ENCODE measurements at places on chromosomes 3 and 15. TPM values are rescaled to one million over a fixed set of nuclear protein-coding genes. Genes with fewer than 3 reads are reported as not detected.

- DNase-seq = peak; percentile 23
Observed at GRCh38 chr3:143445118-143445517, 325.5 kb downstream of the CHST2 start.

DNA sequence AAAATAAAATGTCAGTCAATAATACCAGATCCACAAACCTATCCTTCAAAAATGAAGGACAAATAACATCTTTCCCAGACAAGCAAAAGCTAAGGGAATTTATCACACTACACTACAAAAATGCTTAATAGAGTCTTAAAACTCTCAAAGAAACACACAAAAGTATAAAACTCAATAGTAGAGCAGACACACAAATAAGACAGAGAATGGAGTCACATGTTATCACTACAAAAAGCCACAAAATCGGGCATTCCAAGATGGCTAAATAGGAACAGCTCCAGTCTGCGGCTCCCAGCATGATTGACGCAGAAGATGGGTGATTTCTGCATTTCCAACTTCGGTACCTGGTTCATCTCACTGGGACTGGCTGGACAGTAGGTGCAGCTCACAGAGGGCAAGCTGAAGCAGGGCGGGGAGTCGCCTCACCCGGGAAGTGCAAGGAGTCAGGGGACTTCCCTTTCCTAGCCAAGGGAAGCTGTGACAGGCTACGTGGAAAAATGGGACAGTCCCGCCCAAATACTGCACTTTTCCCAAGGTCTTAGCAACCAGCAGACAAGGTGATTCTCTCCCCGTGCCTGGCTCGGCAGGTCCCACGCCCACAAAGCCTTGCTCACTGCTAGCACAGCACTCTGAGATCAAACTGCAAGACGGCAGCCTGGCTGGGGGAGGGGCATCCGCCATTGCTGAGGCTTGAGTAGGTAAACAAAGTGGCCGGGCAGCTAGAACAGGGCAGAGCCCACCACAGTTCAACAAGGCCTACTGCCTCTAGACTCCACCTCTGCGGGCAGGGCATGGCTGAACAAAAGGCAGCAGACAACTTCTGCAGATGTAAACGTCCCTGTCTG, 46.3 kb downstream of the SENP7 start:
- DNase-seq = peak; percentile 82

Gene RAB7A
- 297 TPM for total RNA-seq

GRCh38 chr3:170644711-170645110, 58.8 kb upstream of the SLC7A14 start:
- no peak for DNase-seq

DNA sequence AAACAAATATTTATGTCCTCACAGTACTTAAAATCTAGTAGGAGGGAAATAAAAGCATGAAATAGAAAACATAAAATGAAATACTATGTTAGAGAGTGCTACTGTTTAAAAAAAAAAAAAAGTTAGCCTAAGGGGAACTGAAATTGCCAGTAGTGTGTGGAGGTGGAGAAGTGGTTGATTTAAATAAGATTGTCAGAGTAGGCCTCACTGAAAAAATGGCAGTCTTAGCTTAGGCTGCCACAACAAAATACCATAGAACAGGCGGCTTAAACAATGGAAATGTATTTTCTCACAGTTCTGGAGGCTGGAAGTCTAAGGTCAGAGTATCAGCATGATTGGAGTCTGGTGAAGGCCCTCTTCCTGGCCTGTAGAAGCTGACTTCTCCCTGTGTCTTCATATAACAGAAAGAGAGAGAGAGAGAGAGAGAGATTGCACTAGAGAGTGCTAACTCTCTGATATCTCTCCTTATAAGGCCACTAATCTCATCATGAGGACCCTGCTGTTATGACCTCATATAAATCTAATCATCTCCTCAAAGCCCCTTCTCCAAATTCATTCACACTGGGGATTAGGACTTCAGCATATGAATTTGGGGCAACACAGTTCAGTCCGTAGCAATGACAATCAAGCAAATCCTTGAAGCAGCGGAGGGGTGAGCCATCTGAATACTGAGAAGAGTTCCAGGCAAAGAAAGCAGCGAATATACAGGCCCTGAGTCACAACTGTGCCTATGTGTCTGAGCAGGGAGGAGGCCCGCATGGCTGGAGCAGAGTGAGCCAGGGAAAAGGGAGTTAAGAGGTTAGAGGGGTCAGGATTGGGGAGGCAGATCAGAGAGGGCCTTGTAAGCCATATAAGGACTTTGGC, 23.6 kb upstream of the LRRC34 start:
- DNase-seq = no peak

DNA sequence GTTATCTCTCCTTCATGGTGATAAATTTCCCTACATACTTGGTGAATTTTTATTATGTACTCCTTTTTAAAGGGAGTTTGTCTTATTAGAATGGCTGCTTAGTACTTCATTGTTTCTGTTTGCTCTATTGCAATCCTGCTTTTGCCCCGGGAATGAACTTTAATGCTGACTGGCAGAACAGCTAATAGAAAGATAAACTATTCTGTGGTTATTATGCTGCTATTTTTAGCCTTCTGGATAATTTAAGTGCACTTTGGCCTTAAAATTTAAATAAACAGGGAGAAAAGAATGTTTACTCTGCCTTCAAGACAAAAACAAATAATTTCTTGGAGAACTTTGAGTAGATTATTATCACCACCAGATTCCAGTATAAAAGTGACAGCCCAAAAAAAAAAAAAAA, 413.8 kb upstream of the CCDC54 start:
- no peak for DNase-seq

- DNase-seq = peak; percentile 100
Observed at GRCh38 chr3:156554842-156555687, at the start of gene SSR3. Gene SSR3 (minus strand): TSS chr3:156555117. CDS start chr3:156555089, 28 bp downstream.

Gene GOLGA8R
- total RNA-seq = 1.3 TPM

DNA sequence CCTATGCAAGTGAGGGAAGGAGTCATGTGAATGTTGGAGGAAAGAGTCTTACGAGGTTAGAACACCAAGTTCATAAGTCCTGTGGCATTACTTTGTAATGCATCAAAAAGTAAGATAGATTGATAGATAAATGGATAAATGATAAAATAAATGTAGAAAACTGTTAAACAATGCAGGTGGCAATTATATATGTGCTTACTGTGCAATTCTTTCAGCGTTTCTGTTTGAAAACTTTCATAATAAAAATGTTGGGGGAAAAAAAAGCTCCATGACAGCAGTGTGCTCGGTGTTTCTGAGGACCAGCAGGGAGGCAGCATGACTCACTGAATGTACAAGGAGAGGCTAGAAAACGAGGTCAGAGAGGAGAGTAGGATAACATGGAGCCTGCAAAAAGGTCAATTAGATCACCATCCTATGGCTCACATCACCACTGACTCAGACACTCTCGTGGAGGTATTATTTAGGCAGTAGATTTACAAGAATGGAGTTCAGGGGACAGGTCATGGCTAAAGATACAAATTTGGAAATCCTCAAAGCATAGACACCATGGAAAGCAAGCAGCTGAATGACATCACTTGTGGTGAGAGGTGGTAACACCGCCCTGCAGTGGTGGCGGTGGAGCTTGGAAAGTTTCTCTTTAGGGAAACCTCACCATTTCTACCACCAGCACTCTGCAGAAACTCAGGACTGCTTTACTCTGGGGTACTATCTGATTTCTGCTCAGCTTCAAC, 219.8 kb downstream of the CTNNB1 start:
- peak; percentile 52 for DNase-seq

GRCh38 chr3:180184816-180185215, 148.1 kb upstream of the PEX5L start:
- DNase-seq = no peak

DNA sequence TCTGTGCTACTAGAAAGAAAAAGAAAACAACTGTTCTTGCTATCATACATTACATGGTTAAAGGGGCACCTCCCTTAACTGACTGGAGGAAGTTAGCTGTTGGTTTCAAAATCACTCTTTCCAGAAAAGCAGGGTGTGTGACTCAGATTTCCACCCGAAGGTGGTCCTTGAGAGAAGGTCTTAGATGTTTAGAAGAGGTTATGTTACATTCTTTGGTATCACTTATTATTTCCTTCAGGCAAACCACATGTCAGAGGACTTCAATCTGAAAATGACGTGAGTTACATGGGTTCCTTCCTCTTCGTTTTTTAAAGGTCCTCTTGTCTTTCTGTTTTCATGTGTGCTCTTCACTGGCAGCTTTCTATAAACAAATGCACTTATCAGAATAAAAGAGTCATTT, 307.9 kb upstream of the CBLB start:
- peak; percentile 74 for DNase-seq

Gene DISP2
- 0.02 TPM for total RNA-seq

DNA sequence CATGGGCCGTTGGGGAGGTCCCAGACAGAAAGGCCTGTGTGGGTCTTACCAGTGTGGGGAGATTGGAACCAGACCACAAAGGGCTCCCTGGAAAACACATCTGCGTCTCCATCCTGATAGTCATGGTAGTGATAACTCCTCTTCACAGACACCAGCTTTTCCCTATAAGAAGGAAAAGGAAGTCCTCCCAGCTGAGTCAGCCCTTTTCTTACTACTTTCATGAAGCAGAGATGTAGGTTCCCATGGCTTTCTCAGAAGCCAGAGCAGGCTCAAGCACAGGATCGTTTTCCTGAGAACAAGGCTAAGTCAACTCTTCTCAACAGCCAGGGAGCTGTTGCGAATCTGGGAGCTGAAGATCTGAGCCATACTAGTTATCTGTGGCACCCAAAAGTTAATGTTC, 6.1 kb downstream of the DNASE1L3 start:
- no peak for DNase-seq

DNA sequence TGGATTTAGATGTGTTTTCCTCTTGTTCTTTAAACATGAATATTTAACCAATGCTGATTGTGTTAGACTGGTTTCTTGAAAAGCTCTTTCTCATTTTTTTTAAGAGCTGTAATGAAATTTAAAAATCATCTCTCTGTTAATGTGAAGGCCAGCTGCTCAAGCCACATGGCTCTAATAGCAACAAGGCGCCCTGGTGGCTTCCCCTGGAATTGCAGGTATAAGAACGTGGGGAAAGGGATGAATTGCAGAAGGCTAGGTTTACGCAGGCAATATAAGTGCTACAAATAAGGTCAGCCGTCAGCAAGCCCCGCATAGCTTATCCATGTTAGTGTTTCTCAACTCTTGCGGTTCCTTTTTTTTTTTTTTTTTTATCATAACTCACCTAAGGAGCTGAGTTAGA, 108.5 kb downstream of the SAMMSON start:
- DNase-seq = peak; percentile 47

GRCh38 chr3:109171479-109171878, 35.0 kb downstream of the C3orf85 start:
- DNase-seq = no peak

- DNase-seq = no peak
Observed at GRCh38 chr15:95850837-95851236, 479.7 kb upstream of the NR2F2 start.

- no peak for DNase-seq
Observed at GRCh38 chr15:97994236-97994635, 33.7 kb downstream of the ARRDC4 start.

- no peak for DNase-seq
Observed at GRCh38 chr3:113021471-113021870, 30.7 kb downstream of the GTPBP8 start.

Gene ZNF445
- total RNA-seq = 16.3 TPM

- no peak for DNase-seq
Observed at GRCh38 chr15:92904722-92905571, 4.8 kb downstream of the CHD2 start.

GRCh38 chr15:99424131-99424571, 141.6 kb upstream of the MEF2A start:
- DNase-seq = no peak

Gene GXYLT2
- not detected for total RNA-seq

Gene HEXA
- 38.8 TPM for total RNA-seq

DNA sequence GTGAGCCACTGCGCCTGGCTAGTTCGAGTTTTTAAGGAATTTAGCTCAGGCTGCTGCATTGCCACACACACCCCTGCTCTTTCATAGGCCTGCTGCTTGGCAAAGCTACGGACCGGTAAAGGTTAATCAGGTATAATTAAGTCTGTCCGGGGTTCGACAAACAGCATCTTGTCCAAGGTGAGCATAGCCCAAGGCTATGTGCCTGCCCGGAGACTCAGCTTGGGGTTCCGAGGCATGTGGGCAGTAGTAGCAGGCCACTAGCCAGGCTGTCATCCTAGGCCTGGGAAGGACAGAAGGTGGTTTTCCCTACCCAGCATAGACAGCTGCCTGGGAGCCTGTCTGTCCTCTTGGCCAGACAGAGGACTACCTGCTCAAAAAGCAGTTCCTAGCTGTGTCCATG, 6.6 kb downstream of the P4HTM start:
- DNase-seq = no peak

DNA sequence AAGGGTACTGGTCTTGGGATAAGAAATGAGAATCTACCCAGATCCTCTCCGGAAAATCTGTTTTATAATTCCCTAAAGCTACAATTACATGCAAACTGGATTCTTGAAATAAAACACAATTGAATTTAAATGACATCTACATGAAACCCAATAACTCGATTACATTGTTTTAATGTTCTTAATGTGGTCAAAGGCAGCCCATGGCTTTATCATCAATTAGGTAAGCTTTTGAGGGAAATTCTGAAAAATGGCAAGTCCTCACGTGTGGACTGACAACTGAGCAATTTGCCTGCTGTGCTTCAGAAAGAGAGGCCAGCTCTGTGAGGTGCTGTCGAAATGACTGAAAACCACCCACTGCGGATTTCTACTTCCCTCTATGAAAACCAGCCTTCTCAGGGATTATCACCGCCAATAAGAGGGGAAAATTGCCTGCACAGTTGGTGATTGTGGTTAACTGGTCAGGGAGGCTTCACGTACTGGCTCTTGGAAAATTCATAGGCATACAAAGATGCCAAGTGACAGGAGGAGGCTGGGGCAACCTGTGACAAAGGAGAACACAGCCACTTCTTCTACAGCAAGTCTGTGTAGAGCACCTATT, 200.8 kb upstream of the SLCO3A1 start:
- no peak for DNase-seq

- no peak for DNase-seq
Observed at GRCh38 chr3:34183114-34183513, 384.7 kb downstream of the PDCD6IP start.

Gene SERPINI2
- not detected for total RNA-seq

DNA sequence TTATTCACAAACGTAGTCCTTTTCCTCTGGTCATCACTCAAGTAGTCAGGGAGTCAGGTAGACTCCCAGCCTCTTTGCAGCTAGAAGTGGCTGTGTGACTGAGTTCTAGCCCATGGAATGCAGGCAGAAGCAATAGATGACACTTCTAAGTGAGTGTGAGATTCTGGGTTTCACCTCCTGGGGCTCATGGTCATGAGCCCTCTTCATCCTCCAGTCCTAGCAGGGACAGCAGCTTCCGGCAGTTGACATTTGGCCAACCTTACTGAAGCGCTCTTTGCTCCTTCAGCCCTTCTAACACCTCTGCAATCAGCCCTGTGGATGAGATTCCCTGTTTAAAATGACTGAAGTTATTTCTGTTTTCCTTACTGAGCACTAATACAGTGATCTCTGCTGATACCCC, 21.8 kb downstream of the SLC12A8 start:
- no peak for DNase-seq

DNA sequence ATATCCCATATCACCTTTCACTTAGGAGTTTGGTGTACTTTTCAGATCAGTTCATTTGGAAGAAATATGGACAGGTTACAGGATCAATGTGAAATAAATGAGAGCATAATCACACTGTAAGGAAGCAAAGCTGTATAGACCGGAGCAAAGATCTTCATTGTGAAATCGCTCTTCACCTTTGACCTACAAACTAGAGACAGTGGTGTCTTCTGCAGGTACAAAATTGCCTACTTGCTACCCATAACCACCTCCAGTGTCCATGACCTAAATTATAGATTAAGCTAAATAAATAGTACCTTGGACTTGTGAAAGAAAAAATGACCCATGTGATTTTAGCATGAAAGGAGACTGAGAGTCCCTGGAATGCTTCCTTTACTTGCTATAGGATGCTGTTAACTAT, 379.5 kb upstream of the SUCLG2 start:
- no peak for DNase-seq

Gene LSAMP
- total RNA-seq = not detected

Gene BFSP2
- total RNA-seq = not detected

Measured in activated CD4-positive, alpha-beta T cell treated with anti-CD3 and anti-CD28 coated beads for 36 hours (primary cell).